ENCODE measurements at places on chromosomes 2 and 18.
A peak's percentile ranks its signal among the peaks of the same experiment; 100 is the strongest.

- DNase-seq: no peak
Measured at GRCh38 chr18:63109022-63109421, 210.5 kb downstream of the BCL2 start.

DNA sequence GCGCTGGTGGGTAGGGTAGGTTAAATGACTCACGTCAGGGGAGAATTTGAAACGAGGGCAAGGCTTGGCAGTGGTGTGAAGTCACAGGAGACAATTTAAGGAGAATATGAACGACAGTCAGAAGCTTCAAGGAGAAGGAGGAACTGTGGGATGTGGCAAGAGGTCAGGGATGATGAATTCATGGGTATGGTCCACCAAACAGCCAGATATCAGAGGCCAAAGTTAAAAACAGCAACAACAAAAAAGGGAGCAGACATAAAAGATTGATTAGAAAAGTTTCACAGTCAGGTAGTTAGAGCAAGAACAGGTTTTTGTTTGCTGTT, 1.4 kb upstream of the ZNF396 start:
- no peak for DNase-seq

DNA sequence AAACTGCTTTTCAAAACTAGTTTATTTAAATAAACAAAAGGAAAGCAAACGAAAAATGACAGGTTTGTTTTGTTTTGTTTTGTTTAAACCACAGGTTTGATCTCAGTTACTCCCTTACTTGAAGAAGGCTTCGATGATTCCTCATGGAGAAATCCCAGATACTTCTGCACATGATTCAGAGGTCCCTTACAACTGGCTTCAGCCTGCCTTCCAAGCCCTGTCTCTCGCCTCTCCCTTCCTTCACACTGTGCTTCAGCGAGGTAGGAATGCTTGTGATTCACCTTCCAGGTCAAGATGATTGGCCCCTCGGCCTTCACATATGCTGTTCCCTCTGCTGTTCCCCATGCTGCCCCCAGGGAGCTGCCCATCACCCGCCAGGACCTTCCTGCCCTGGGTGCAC, 104.1 kb upstream of the ITGA6 start:
- DNase-seq: no peak

DNA sequence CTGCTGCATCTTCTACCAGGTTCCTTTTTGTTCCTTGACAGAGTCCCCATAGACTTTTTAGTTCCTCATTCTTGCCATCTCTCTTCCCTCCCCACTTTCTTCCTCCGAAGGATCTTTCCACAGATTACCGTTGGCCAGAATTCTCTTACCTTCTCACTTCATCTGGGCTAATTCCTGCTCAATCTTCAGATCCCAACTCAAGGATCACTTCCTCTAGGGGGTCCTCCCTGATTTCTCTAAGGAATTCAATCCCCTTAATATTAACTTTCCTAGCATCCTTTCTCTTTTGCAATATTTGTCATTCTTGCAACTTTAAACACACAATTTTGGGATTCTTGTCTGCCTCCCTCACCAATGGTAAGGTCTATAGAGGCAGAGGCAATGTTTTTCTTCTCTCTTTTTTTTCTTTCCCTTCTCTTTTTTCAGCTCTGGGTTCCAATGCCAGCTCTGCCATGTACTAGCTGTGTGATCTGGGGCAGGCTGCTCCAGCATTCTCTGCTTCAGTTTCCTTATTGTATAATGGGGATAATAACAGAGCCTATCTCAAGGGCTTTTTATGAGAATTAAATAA, 5.4 kb upstream of the KCNE4 start:
- no peak for DNase-seq

- no peak for DNase-seq
Measured at GRCh38 chr2:177204417-177204816, 8.2 kb upstream of the HNRNPA3 start.

DNA sequence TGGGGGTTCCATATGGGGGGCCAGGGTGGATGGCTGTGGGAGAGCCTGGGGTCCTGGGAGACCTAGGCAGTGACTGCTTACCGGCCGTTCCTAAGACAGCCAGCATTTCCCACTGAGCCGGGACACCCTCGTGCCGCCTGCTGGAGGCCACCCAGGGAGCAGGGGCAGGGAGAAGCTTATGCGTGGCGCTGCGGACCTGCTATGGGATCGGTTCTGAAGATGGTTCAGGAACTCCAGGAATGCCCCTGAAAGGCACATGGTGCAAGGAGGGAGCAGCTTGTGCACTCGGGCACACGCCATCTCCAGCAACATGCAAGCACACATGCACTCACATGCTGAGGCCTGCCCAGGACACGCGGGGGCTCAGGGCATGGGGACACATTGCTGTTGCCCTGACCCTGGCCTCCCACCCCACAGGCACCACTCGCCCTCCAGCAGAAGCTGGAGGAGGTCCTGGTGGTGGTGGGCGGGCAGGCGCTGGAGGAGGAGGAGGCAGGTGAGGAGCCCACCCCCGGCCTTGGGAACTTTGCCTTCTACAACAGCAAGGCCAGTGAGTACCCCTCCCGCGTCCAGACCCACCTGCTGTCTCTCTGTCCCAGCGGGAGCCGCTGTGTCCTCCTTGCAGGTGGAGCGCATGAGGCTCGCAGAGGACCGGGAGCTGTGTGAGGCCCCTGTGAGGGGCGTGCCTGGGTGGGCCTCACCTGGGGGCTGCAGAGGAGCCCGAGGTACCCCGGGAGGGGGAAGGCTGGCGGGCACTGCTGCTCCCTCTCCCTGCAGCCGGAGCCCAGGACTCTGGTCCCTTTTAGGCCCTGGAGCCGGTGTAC, 4.1 kb downstream of the KLHL30 start:
- DNase-seq: no peak

- no peak for DNase-seq
Measured at GRCh38 chr2:157782057-157782845, 93.9 kb downstream of the ACVR1 start.

- DNase-seq: no peak
Measured at GRCh38 chr2:189147361-189147760, 32.2 kb downstream of the COL5A2 start.

- DNase-seq: no peak
Measured at GRCh38 chr2:790634-791245, 113.5 kb upstream of the TMEM18 start.

DNA sequence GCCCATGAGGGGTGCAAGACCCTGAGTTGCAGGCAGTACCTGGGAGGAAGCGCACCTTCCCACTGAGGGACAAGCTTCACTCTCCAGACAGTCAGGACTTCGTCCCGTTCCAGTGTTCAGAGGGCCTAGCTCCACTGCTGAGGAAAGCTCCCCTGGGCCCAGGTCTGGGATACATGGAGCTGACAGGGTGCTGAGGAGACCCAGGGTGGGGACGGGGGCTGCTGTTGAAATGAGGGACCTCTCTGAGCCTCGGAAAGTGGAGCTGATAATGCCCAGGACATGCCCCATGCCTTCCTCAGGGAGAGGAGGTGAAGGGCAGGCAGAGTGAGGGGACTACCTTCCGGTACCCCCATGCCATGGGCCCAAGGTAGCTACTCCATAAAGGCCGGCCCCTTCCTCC, 169.2 kb upstream of the MYCN start:
- DNase-seq: no peak

- no peak for DNase-seq
Measured at GRCh38 chr18:61815885-61816470, 76.8 kb downstream of the RNF152 start.

DNA sequence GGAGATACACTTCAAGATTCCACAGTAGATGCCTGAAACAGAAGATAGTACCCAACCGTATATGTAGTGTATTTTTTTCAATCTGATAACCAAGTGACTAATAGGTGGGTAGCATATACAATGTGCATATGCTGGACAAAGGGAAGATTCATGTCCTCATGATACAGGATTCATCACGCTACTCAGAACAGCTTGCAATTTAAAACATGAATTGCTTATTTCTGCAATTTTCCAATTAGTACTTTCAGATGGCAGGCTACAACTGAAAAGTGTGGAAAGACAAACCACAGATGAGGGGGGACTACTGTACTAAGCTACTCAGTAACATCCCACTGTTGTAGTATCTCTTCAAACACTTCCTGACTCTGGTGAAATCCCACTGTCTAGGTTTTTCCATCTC, 3.7 kb downstream of the IER3IP1 start:
- no peak for DNase-seq

DNA sequence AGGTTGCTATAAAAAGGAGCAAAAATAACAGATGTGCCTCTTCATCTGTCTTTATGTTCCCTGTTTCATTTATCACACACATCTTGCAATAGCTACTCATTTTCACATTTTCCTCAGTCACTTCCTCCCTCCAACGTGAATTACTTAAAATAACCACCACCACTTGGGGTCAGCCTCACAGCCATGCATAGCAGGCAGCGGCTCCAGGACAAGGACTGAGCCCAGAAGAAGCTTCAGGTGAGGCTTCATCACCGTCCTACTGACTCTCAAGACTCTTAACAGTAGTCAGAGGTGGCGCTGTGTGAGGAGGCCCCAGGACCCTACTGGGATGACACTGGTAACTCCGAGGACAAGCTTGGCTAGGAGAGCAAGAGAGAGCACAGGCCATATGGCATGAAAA, 15.5 kb upstream of the ST8SIA5 start:
- DNase-seq: no peak

- no peak for DNase-seq
Measured at GRCh38 chr18:12001421-12001820, 20.1 kb downstream of the IMPA2 start.

GRCh38 chr2:219076253-219076652, 15.5 kb upstream of the IHH start:
- DNase-seq: no peak

GRCh38 chr2:42787424-42787787, 5.0 kb downstream of the HAAO start:
- no peak for DNase-seq

- DNase-seq: no peak
Measured at GRCh38 chr18:26008619-26009018, 81.8 kb downstream of the SS18 start.

- no peak for DNase-seq
Measured at GRCh38 chr2:217402761-217403383, 543.0 kb upstream of the TNP1 start.

GRCh38 chr2:23699580-23699925, 227.4 kb downstream of the ATAD2B start:
- DNase-seq: no peak

DNA sequence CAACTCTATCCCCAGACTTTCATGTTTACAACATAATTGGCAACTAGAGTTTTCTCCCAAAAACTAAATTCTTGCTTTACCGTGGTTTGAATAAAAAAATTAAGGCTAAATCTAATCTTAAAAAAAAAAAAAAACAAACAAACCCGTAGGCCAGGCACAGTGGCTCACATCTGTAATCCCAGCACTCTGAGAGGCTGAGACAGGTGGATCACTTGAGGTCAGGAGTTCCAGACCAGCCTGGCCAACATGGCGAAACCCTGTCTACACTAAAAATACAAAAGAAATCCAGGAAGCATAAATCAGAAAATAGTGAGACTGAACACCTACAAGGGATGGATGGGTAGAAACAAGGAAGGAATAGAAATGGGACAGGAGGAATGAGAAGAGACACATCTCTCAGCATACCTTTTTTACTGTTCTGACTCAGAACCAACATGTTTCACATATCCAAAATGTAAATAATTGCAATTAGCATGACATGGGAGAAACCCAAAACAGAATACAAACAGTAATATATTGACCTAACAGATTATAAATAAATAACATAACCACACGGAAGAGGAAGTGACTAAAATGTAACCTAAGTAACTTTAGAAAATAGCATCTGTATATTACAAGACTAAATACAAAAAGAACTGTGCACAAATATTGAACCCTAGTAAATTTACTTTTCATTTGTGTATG, 17.5 kb downstream of the MGAT4A start:
- DNase-seq: no peak

DNA sequence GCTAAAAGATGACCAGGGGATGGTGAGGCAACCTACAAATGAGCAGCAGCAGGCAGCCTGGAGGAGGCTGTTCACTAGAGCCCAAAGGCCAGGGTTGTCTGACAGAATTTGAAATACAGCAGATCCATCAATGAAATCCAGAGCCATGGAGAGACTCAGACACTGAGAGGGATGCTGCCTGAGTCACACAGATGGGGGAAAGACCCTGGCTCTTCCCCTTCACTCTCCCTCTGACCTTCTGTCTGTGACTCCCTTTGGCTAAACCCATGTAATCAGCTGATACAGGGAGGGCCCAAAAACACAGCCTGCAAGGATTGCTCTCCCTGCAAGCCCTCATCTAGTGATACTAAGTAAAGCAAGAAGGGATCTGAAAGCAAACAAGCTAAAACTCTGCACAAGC, 166.5 kb upstream of the SPOPL start:
- DNase-seq: no peak

- DNase-seq: no peak
Measured at GRCh38 chr2:187748958-187749357, 194.7 kb upstream of the TFPI start.

DNA sequence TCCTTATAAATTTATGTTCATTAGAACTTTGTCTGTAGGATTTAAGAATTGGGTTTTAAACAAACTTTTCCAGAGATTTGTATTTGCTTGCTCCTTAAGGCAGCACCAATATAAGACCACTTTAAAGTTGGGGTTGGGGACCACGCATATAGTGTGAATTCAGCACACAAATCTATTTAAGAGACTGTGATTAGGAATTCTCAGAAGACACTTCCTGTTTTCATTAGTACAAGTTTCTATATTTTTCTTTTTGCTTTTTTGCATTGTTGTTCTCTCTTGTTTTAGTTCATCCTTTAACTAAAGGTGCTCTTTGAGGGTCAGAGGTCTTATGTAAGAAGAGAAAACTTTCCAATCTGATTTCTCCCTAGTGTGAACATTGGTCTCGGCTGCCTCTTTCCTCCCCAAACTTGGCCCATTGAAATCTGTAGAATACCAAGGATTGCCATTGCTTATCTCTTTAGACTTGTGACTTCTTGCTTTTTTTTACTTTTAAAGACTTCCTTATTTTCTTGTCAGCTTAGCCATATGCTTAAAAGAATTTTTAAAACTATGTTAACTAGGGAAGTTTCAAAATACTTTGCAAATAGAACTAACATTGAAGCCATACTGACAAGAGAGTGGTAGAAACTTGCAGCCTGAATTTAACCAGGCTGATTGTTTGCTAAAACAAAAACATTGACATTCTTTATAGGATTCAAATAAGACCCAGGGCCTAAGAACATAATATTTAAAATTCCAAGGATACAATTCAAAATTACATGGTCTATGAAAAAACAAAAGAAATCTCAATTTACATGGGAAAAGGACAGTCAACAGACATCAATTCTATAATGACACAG, 264.1 kb upstream of the FN1 start:
- no peak for DNase-seq

- no peak for DNase-seq
Measured at GRCh38 chr2:71803398-71803797, 344.3 kb downstream of the CYP26B1 start.

- peak; percentile 13 for DNase-seq
Measured at GRCh38 chr18:46097431-46097800, 680 bp downstream of the ATP5F1A start.

DNA sequence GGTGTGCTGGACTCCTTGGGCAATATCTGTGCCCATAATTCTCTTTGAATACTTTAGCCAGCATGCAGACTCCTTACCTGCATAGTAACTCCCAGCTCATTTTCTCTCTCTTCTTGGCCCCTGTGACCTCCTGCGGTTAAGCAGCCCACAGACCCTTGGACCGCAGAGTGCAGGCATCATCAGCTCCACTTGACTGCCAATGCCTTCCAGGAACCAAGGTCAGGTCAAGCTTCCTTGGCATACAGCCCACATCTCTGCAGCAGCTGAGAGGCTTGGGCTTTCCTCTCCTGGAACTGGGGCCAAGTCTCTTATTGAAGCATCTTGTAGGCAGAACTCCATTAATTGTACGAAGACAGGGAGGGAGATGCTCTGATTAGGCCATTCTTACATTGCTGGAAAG, 130.1 kb upstream of the PIEZO2 start:
- DNase-seq: no peak

- DNase-seq: no peak
Measured at GRCh38 chr2:11168488-11168887, 13.2 kb downstream of the SLC66A3 start.

Data from activated naive CD4-positive, alpha-beta T cell treated with anti-CD3 and anti-CD28 coated beads, Interleukin-2, amount 50 U/mL, for 16 hours (primary cell).